Posterior cingulate gyrus (tissue), 11 donors: ENCODE measurements at places on chromosomes 11 and 22.

- DNase-seq: no peak
Measured at GRCh38 chr11:111455291-111456085, 56.7 kb downstream of the BTG4 start.

GRCh38 chr11:128734103-128734831 lies 40.4 kb downstream of the FLI1 start:
- DNase-seq: no peak

DNA sequence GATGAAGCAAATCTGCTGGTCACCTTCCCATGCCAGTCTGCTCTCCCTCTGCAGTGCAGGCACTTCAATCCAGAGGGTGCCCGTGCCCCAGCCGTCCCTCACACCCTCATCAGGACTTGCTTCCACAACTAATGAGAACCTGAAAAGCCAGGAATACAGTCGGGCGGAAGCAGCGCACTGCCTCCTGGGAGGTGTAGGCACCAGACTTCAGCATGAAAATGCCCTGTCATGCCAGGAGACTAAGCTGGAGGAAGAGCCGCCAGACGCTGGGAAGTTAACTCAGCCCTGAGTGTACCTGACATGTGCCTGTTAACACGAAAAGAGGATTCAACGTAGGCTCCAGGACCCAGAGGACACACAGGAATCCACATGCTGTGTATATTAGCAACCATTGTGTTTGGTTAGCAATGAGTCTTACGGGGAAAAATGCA lies 40.1 kb upstream of the FLI1 start:
- DNase-seq: peak; percentile 20

DNA sequence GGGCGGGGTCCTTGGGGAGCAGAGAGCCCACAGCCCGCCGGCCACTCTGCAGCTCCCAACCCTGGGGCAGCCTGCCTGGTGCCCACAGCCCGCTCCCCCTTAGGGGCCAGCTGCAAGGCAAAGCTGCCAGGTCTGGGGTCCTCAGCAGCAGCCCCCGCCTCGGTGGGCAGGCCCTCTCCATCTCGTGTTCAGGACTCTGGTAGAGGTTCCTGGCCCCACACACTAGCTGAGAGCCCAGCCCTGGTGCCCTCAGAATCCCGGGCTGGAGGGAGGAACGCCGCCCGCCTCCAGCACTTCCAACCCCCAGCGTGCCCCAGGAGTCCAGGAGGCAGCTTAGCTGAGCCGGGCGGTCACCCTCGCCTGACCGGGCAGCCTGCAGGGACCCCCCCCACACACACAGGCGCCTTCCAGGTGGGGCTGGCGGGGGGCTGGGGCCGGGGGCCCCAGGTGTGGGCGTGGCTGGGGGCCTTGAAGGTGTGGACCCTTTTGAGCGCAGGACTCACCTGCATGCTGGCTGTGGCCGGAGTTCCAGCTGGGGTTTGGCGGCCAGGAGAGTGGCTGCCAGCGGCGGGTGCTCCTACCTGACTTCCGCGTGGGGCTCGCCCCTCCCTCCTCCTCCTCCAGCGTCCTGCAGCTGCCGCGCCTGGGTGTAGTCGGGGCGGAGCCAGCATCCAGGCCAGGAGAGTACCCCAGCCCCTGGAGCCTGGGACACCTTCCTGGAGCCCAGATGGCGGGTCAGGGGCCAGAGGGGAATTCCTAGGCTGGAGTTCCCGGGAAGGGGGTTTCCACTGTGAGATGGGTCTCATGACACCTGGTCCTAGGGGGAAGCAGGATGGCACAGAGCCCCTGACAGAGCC lies at the start of gene ANO9:
TSS of gene ANO9 (minus strand) at position 594 of the 857 bp plus-strand sequence. CDS start at position 509, 85 bp downstream.
- no peak for DNase-seq

GRCh38 chr11:121323046-121323607 lies 30.6 kb downstream of the SC5D start:
- DNase-seq: no peak

- no peak for DNase-seq
Measured at GRCh38 chr11:103624708-103625623, 411.5 kb upstream of the DDI1 start.

DNA sequence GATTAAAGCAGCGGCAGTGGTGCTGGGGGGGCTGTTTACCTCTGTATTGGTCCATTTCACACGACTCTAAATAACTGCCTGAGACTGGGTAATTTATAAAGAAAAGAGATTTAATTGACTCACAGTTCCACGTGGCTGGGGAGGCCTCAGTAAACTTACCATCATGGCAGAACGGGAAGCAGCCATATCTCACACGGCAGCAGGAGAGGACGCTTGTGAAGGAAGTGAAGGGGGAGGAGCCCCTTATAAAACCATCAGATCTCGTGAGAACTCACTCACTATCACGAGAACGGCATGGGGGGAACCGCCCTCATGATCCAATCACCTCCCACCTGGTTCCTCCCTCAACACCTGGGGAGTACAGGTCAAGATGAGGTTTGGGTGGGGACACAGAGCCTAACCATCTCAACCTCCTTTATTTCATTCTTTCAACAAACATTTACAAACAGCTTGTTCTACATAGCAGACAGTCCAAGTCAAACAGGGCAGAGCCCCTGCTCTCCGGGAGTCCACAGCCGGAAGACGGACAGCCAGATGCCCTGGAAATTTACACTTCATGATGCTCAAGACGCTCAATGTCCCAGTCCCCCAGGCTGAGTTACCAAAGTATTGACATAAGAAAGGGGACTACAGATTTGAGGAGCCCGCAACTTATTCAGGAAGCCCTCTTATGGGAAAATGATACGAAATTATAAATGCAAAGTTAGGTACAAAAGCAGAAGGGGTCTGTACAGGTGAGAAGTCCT lies 26.3 kb upstream of the HMGXB4 start:
- DNase-seq: no peak

GRCh38 chr11:18578975-18579598 lies 9.4 kb downstream of the UEVLD start:
- no peak for DNase-seq

DNA sequence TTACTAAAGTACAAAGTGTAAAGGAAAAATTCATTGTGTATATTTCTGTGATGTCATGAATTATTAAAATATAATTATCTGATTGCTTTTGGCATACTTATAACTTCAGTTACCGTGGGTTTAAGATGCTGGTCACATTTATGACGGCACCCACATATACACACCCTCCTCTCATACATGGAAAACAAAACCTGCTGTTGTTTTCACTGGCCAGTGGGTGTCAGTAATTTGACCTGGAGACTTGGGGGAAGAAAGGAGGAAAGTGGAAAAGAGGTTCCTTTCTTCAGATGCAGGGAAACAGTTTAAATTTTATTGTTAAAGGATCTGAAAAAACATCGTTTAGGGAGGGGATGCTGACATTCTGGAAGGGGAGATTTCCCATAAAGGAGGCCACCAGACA lies 742 bp upstream of the BBOX1 start:
- no peak for DNase-seq

- DNase-seq: peak; percentile 92
Measured at GRCh38 chr22:36329254-36330078, 58.3 kb downstream of the MYH9 start.

- no peak for DNase-seq
Measured at GRCh38 chr11:43947003-43947500, 4.6 kb downstream of the C11orf96 start.

- no peak for DNase-seq
Measured at GRCh38 chr11:21514316-21514715, 678.6 kb upstream of the ANO5 start.

- DNase-seq: no peak
Measured at GRCh38 chr11:27513389-27513788, 6.8 kb upstream of the LIN7C start.

- DNase-seq: no peak
Measured at GRCh38 chr11:78158987-78159652, 19.7 kb upstream of the ALG8 start.

- no peak for DNase-seq
Measured at GRCh38 chr11:57251037-57251436, 14.0 kb upstream of the APLNR start.

DNA sequence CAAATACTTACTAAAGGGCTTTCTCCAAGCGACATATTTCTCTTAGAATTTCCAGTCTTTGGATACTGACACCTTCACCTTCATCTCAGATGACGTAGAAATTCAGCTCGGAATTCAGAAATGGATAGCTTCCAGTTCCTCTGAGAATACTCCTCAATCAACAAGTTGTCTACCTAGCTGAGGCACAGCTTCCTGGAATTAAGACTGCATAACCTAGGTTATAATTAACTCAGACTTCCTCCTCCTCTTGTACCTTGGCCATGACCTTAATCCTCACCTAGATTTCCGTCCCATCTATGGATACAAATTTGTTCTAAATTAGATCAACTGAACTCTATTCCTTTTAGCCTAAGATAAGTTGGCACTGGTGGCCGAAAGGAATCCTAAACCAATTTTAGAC lies 17.4 kb downstream of the ATP5MG start:
- DNase-seq: no peak

DNA sequence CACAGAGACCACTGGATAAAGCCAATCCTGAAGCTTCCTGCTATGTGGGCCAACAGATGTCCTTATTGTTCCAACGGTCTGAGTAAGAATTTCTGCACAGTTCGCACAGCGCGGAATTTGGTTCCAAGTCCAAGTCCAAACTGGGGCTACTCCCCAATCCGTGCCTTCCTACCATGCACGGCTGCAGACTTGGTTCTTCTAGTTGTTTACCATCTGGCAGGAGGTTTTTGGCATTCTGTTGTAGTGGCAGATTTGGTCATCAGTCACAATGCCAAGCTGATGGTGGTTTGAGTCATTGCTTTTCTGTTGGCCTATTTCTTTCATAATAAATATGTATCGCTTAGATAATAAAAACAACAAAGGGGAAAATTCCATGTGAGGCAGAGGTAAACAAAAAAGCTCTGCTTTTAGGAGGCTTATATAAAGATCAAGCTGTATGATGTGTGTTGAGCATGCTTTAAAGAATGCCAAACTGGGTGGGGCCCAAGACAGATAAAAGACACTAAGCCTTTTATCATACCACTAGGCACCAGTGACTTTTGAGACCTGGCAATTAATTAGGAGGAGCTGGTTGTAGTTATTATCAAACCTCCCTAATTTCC lies 52.5 kb upstream of the SYN3 start:
- peak; percentile 25 for DNase-seq

DNA sequence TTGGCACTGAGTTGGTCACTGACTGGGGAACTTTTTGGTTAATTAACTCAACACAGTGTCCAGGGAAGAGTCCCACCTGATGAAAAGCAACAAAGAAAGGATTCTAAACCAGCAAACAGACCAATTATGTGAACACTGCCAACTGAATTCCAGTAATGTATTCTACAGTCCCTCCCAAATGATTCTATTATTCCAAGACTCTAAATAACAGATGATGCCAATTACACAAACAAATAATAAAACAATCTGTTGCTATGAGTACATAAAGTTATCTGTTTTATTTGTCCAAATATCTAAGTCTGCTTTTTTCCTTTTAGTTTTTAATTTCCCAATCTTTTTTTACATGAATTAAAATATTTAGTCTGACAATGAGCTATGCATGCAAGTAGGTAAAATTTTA lies 98.3 kb upstream of the TP53AIP1 start:
- no peak for DNase-seq

GRCh38 chr22:28741785-28742561 lies at the start of the genes CHEK2 and HSCB:
Gene CHEK2 (minus strand): TSS chr22:28741820. CDS start chr22:28734721, 7,099 bp downstream.
Gene HSCB (plus strand): TSS chr22:28742039. CDS start chr22:28742096, 57 bp downstream.
- DNase-seq: peak; percentile 97

- peak; percentile 40 for DNase-seq
Measured at GRCh38 chr22:38996105-38996504, 14.0 kb downstream of the APOBEC3B start.

GRCh38 chr11:44096360-44097185 lies 1.1 kb downstream of the EXT2 start:
- no peak for DNase-seq

GRCh38 chr11:67211656-67212436 lies 54.4 kb upstream of the GRK2 start:
- DNase-seq: no peak

- DNase-seq: no peak
Measured at GRCh38 chr22:29071261-29072045, 1.4 kb upstream of the KREMEN1 start.

DNA sequence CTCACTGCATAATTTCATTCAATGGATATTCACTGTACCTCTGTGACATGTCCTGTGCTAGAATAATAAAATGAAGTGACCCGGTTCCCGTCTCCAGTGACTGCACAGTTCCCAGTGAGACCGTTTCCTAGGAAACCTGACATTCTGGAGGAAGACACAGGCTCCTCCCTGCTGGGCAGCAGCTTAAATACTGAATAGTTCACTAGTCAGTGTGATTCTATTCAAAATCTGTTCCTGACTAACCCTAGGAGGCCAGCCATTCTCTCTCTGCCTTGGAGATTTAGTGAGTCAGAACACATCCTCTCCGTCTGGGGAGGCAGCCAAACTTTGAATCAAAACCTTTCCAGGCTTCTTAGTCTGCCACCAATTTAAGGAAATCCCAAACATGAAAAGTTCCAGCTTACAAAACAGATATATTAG lies 11.3 kb downstream of the TRIM66 start:
- DNase-seq: no peak

DNA sequence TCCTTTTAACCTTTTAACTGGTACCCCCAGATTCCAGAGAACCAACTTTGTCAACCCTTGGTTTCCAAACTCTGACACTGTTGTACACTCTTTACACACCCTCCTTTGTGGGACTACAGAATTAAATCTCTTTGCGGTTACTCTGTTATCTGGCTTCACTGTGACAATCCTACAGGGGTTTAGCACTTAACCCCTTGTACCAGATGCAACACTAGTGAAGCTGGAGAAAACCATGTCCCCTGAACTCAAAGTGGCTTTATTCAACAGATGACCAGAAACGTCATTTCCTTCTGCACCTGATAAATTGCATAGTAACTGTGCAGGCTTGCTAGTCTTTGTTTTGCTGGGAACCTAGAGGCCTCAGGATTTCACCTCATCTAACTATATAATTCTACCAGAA lies 5.6 kb upstream of the GAB2 start:
- DNase-seq: no peak

- no peak for DNase-seq
Measured at GRCh38 chr22:47444746-47445065, 682.3 kb downstream of the TBC1D22A start.

DNA sequence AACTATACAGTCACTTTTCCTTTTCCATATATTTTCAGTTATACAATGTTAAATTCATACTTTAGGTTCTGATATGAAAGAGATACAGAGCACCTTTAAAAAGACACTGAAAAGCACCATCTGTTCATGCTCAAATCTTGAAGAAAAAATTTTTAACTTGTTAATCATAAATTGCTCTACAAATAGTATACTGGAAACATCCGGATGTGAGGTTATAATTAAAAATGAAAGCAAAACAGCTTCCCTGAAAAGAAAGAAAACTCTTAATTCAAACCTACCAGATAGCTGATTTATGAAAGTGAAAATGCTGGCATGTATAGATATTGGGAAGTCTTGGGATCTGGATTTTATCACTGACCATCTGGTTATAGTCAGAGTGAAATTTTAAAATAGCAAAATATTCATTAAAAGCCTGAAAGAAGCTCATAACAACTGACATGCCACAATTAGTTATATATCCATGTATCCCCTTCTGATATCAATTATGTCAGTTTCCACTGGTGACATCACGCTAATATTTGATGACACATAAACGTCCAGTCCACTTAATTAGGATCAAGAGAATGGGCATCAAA lies 740.0 kb downstream of the DLG2 start:
- no peak for DNase-seq

GRCh38 chr22:44086271-44087088 lies 62.4 kb downstream of the PARVB start:
- DNase-seq: no peak

- DNase-seq: peak; percentile 59
Measured at GRCh38 chr22:32794449-32795213, 6.9 kb upstream of the TIMP3 start.
